ENCODE measurements at places on chromosomes 5 and 9.

DNA sequence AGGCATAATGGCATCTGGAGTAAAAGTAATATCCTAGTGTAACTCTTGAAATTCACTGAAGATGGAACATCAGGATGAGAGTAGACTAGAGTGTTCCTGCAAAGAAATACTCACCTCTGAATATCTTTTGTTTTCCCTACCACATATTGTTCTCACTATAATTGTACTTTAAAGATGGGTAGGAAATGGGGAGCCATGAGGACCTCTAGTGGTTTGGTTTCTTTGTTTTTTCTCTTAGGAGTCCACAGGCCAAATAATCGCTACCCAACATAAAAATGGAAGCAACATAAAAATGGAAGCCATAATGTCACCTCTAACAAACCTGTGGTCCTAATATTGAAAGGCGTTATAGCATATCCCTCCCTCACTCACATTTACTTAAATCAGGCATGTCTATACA is 2375.8 kb downstream of the MAT2B start:
- no peak for DNase-seq

DNA sequence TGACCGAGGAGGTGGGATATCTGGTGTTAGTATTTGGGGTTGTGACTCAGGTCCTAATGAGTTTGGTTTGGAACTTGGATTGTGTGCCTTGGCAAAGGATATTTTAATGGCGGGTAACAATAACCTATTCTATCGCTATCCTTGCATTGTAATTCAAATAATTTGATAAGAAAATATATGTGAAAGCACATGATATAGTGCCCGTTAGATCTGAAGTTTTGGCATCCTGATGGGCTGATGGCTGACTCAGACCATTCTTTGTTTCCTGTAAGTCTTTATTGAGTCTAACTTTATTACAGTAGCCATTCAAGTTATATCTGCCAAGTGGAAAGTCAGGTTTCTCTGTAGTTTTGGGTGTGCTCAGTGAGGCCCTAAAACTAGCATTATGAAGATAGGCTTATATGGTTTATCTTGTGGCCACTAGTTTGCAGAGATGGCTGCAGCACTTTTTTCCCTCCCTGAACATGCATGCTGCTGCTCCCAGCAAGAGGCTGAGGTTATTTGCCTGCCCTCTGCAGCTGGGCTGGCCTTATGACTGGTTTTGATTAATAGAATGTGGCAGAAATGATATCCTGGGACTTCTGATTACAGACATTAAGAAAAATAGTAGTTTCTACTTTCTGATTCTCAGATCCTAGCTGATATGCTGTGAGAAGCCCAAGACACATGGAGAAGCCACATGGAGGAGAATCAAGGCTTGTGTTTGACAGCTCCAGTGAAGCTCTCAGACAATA is 46.6 kb downstream of the CFAP95 start:
- DNase-seq = no peak

GRCh38 chr9:93343663-93344062 is 107.8 kb upstream of the FAM120A start:
- DNase-seq = no peak

GRCh38 chr9:76431601-76432000 is 27.4 kb upstream of the GCNT1 start:
- no peak for DNase-seq

DNA sequence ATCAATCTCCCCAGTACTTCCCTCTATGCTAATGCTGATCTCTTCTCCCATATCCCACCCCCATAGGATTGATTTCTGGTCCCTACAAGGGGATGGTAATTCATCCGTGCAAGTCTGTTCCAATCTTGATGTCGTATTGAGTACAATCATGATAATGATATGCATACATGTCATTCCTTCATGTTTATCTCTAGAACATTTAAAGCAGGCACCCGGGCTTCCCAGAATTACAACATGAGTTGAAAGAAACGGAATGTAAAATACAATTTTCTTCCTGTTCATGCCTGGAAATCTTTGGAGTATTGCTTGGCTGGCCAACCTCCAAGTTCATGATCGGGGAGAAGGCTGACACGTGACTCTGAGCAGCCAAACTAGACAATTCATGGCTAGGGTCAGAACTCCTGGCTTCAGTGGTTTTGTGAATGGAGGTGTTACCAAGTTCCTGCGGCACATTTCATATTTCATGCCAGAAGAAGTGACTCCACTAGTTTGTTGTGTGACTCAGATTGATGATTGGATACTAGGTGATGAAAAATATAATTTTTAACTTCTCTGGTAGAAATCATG is 66.6 kb downstream of the C9orf152 start:
- no peak for DNase-seq

DNA sequence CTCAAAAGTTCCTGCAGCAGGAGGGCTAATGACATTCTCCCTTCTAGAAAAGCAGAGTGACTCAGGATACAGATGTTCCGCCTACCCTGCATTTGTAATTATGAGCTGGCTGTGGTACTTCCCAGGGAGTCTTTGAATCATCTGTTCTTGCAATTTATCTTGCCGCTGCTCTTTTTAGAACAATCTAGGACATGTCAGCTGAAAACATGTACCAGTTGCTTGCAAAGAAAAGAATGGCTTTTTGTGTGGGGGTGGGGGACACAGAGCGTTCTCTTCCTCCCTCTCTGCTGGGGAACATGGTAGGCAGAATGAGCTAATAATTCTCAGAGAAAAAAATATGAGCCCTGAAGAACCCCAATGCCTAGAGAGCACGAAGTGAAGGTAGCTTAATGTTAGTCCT is 51.7 kb upstream of the TUT7 start:
- DNase-seq = no peak

DNA sequence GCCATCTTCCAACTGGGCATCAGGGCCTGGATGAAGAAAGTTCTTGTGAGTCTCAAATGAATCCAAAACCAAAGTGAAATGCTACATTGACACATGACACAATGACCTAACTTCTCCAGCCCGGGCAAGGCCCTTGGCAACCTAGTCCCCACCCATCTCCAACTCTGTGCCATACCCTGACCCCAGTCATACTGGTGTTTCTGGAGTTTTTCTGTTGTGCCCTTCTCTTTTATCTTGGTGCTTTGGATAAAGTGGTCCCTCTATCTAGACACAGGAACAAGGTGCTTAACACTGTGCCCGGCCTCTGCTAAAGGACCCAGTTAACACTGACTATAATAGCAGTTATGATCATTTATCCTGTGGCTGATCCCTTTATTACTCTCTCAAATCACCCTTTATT is 149.8 kb downstream of the GRIA1 start:
- DNase-seq = no peak

GRCh38 chr5:137708062-137708461 is 27.8 kb downstream of the KLHL3 start:
- no peak for DNase-seq

DNA sequence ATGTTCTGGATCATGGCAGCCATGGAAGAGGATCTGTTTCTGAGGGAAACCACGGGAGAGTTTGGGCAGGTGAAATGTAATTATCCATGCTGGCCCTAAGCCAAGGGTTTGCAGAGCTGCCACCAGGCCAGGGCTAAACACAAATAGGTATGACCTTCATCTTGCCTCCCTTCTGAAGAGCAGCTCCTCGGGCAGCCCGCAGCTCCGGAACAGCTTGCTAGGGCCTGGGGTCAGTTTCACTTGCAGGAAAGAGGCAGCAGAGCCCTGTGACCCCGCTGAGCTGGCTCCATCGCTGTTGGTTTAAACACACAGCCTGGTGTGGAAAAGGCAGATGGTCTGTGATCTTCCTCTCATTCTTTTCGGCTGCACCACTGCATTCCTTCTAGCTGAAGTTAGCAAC is 141.4 kb downstream of the TMEM38B start:
- DNase-seq = no peak

DNA sequence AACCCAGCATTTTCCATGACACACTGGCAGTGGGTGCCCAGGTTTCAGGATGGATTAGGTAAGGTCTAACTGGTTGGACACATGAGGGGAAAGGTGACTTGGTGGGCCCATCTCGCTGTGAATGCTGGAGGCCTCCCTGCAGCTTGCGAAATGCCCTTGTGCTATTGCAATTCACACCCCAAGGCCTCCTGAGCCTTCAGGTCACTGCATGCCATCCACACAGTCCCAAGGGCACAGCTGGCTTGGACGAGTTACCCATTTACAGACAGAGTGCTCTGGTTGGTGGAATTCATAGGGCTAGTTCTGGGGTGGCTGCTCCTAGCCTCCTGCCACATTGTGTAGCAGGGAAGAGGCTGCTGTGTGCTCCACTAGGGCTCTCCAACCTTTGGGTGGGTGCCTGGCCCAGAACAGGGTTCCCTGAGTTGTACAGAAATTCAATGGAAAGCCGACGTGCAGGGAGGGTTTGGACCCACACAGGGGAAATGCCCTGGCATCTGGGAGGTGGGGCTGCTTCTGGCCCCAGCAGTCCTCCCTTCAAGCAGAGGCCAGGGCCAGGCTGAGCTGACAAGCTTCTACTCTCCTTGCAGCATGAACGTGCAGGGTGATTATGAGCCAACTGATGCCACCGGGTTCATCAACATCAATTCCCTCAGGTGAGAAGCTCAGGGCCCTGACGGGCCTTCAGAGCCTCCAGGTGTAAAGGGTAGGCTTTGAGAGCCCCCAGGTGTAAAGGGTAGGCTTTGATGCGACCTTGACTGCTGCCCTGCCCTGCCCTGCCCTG is 54.3 kb downstream of the ASS1 start:
- no peak for DNase-seq

Data from stimulated activated CD4-positive, alpha-beta T cell treated with anti-CD3 and anti-CD28 coated beads, Interleukin-1b, Interleukin-23, amount 100 ng/mL, for 4 hours (primary cell).